ENCODE measurements at places on chromosomes 16 and 17.

DNA sequence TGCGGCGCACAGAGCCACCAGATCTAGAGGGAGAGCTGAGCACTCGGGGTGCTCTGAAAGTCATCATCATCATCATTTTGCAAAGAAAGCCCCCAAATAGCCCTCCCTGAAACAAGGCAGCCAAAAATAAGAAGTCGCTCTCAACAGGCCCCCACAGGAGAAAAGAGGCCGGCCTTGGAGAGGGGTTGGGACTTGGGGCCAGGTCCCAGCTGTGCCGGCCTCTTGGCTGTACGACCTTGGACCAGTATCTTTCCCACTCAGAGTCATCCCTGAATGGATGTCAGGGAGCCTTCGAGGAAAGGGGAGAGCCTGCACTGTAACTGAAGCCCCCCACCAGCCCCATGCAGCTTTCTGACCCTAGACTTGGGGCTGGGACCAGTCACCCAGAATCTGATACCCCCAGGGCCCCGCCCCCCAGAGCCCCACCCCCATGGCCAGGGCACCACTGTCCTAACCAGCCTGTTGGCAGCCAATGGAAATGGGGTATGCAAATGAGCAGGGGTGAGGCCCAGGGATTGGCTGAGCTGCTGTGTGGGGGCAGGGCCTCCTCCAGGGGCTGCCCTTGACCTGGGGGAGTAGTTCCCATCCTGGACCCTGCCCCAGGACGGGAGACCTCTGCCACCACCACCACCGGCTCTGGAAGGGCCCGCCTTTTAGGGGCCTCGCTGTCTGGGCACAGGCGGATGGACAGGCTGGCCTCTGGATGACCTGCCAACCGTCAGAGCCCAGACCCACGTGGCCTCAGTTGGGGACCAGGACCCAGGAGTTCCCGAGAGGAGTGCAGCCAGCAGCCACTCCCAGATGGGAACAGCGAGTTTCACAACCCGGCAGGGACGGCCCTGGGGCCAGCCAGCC, 15.4 kb downstream of the ZFPM1 start:
- DNase-seq = no peak

GRCh38 chr17:82112181-82112913, 14.3 kb upstream of the FASN start:
- DNase-seq = no peak

DNA sequence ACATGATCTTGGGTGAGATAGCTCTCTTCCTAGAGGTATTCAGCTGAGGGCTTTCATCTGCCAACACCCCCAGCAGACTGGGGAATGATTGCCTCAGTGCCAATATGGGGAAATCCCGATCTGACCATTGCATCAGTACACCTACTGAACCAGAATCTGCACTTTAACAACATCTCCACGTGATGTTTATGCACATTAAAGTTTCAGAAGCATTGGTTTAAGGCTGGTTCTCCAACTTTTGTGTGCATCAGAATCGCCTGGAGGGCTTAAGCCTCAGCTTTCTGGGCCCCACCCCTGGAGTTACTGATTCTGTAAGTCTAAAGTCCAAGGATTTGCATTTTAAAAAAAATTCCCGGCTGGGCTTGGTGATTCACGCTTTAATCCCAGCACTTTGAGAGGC, 123.6 kb upstream of the MED13 start:
- DNase-seq = no peak

DNA sequence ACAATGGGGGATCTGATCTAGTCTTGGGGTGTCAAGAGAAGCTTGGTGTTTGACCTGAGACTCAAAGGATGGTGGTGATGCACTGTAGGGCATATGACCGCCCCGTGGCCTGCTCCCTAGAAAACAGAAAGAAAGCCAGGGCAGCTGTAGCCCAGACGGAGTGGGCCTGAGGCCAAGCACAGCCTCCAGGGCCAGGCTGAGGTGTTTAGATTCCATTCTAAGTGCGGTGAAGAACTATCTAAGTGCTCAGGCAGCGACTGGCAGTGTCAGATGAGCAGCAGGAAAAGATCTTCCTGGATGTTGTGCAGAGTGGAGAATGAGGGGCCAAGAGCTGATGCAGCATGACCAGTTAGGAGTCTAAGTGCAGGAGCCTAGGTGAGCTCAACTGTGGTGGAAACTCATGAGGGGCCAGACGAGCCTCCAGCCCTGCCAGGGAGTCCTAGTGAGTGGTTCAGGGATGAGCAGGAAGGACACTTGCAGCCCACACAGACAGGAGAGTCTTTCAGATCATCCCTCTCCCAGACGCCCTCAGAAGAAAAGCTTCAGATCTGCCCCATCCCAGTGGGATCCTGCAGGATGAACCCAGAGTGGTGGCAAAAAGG, 314.2 kb upstream of the CCL2 start:
- DNase-seq = no peak

DNA sequence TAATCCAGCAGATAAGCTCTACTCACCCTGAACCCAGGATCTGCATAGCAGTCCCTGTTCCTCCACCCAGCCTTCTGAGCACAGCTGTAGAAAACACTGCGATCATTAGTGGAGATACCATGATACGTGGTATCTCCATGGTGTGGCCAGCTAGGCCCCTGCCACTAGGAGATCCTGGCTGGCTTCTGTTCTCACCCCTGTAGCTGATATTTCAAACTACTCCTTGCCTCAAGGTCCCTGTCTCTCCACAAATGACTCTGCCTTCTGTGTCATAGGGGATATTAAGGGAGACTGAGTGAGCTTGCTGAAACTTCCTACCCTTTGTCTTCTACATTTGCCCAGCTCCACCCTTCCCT, 44.3 kb downstream of the ERN1 start:
- DNase-seq = no peak

DNA sequence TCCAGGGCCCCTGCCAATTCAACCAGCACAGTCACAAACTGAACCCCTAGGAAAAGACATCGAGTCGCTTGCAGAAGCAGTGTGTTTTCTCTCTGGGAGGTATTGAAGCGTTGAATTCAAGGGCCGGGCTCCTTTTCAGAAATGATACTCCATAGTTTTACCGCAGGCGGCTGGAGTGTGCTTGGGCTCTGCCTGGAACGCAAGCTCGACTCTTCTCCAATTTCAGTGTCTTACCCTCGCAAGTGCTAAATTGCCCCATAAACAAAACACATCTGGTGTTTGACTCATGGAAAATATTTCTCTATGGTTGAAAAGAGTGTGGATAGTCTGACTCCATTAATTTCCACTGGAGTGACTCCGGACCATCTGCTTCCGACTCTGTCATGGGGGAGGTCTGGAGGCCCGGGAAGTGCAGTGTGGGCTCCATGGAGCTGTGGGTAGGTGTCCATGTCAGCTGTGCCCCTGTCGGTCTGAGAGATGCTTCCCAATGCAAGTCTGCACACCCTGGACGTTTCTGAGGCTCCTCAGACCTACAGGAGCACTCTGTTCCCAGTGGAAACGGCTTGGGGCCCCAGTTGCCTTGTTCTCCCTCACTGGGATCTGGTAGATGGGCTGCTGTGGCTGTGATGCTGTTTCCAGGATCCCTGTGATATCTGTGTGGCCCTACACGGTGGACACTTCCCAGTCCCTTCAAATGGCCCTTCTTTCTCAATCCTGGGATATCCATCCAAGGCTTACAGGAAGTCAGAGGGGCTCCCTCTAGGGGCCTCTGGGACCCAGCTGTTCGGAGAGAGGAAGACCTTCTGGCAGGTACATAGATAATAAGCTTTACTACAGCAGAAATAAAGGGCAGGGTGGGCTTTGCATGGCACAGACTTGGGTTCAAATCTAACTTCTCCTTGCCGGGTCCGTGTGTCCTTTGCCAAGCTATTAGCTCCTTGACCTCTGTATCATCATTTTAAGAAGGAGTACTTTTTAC, 119.8 kb upstream of the CDH13 start:
- no peak for DNase-seq

DNA sequence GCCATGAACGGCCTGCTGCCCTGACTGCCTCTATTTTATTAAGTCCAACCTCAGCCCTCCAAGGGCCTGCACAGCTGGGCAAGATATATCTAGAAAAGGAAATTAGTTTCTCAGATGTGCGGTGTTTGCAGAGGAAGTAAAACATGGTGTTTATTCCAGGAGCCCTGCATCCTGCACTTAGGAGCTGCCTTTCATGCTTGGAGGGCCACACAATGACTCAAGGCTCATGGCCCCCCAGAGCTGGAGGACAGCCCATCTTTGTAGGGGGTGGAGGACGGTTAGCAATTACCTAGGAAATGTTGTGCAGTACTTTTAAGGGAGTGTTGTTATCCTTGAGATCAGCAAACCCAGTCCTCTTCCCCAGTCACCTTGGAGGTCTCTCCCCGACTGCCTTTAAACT, 80.5 kb downstream of the COPRS start:
- DNase-seq = no peak

DNA sequence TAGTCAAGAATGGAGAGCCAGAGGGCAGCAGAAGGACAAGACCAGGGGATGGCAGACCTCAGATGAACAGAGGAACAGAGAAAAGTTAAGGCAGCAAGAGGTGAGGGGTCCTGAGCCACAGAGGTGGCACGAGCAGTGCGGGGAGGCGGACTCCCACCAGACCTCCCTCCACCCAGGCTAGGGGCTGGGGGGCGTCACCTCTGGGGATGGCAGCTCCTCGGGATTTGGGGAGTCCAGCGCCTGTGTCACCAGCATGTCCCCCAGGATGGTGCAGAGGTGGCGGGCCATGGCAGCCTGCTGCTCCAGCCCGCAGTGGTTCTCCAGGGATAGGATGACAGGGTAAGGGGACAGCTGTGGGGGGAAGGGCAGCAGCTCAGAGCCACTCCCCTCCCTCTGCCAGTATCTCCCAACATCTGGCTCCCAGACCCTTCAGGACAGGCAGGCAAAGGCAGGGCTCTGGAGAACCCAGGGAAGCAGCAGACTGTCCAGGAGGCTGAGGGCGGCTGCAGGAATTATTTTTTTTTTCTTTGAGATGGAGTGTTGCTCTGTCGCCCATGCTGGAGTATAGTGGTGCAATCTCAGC, 15.8 kb downstream of the PLCD3 start:
- DNase-seq = no peak

GRCh38 chr17:74087002-74087585, 116.4 kb upstream of the RPL38 start:
- no peak for DNase-seq

- DNase-seq = no peak
These were observed 55.6 kb downstream of the MMD start for GRCh38 chr17:55366020-55366481.

DNA sequence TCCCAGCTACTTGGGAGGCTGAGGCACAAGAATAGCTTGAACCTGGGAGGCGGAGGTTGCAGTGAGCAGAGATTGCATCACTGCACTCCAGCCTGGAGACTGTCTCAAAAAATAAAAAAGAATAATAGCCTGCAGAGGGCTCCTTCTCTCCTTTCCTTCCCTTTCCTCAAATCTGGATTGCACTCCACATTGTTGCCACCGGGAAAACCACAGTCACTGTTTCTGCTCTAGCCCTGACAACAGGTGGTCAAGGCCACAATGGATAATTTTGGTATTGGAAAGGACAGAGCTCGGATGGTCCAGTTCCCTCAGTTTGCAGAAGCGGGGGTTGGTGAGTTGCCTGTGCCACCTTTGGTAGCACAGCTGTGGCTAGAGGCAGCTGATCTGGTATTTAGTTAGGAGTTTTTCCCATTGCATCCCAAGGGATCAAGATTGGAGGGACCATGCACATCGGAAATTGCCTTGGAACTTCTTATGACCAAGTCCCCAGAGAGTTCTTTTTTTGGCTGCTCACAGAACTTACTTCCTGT, 44.7 kb upstream of the PRSS54 start:
- no peak for DNase-seq

GRCh38 chr17:57593739-57594462, 151.2 kb downstream of the CCDC182 start:
- no peak for DNase-seq

GRCh38 chr16:74261068-74261467, 35.5 kb upstream of the PSMD7 start:
- DNase-seq = no peak
